ENCODE measurements at places on chromosomes 5 and 9.
A peak's percentile ranks its signal among the peaks of the same experiment; 100 is the strongest.

DNA sequence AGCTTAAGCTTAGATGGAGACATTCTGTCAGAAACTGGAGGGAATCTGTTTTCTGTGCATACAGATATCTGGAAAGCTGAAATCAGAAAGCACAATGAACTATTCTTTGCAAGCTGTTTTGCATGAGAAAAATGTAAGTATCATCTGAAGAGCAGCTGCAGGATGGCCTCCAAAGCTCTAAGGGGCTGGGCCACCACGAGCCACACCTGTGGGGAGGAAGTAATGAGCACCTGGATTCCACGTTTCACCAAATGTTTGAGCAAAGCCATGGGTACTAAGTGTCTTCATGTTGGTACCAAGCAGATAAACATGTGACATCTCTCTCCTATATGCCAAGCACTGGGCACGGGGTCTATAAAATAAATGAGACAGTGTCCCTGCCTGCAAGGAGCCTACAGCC lies 199.3 kb downstream of the TTLL11 start:
- H3K36me3 ChIP-seq, result no peaks in the 10 kb centered on the region
- H3K4me3 ChIP-seq, result no peak overlapping the region
- no peak for DNase-seq
- H3K4me1 ChIP-seq, result peaks cover 3% of the 10 kb centered on the region
- H3K27me3 ChIP-seq, result no peaks in the 10 kb centered on the region

- H3K4me3 ChIP-seq, result no peak overlapping the region
- H3K36me3 ChIP-seq, result no peaks in the 10 kb centered on the region
- no peak overlapping the region for H3K27ac ChIP-seq
- H3K4me1 ChIP-seq, result no peaks in the 10 kb centered on the region
- no peak for DNase-seq
Measured at GRCh38 chr9:88173378-88173999, 35.2 kb upstream of the SPATA31C2 start.

DNA sequence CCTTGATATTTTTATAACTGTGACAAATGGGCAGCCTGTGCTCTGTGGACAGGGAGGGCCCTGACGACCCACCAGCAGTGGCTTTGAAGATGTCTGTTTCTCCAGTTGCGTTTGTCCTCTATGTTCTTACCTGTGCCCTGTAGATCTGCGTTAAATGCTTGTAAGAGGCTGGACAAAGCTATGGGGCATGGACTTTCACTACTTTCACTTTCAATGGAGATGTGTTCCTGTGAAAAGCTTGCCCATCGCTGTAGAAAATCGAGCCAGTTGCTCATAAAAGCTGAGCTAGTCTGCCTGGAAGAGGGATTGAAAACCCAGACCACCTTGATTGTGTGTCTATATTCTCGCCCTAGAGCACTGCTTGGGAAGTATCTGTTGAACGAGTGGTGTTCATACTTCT lies 74.1 kb downstream of the PSAT1 start:
- H3K4me3 ChIP-seq, result no peak overlapping the region
- no peaks in the 10 kb centered on the region for H3K36me3 ChIP-seq
- no peaks in the 10 kb centered on the region for H3K4me1 ChIP-seq
- H3K27me3 ChIP-seq, result peaks cover 23% of the 10 kb centered on the region
- no peak overlapping the region for H3K27ac ChIP-seq
- DNase-seq, result no peak

GRCh38 chr5:177599731-177600507 lies at the start of gene B4GALT7:
Gene B4GALT7, plus strand, starts transcription at chr5:177600132. Its CDS starts 79 bp downstream, at chr5:177600211.
- peak within 1 kb of the TSS; percentile 93 for H3K27ac ChIP-seq
- H3K4me1 ChIP-seq, result peaks cover 28% of the 10 kb centered on the region
- DNase-seq, result peak; percentile 75
- H3K4me3 ChIP-seq, result peak within 1 kb of the TSS; percentile 91
- peaks cover 31% of the 10 kb centered on the region for H3K36me3 ChIP-seq
- no peaks in the 10 kb centered on the region for H3K27me3 ChIP-seq

- no peak overlapping the region for H3K27ac ChIP-seq
- no peak overlapping the region for H3K4me3 ChIP-seq
- peaks cover 23% of the 10 kb centered on the region for H3K4me1 ChIP-seq
- DNase-seq, result no peak
Measured at GRCh38 chr5:88694023-88694679, 188.8 kb downstream of the MEF2C start.

- DNase-seq, result no peak
- no peak overlapping the region for H3K4me3 ChIP-seq
- H3K27ac ChIP-seq, result no peak overlapping the region
Measured at GRCh38 chr9:7579351-7579750, 220.2 kb downstream of the DMAC1 start.

Data from activated B cell treated with CpG ODN at 0.5 μM for 24 hours (primary cell).